Umbilical cord (tissue), 2 donors: ENCODE measurements at places on chromosomes 13 and 19. TPM values are rescaled to one million over a fixed set of nuclear protein-coding genes. Genes with fewer than 3 reads are reported as not detected.

HSPB6 gene
- 67.4 TPM for total RNA-seq

SLC1A6 gene
- total RNA-seq = 6.7 TPM

PCSK4 gene
- 1.9 TPM for total RNA-seq

GNA15 gene
- 20.5 TPM for total RNA-seq

IGFL2 gene
- 35.6 TPM for total RNA-seq

PODNL1 gene
- total RNA-seq = 13.2 TPM

ZNF132 gene
- total RNA-seq = 24.8 TPM

GRCh38 chr19:49692147-49692506 lies 1.2 kb downstream of the CPT1C start:
- no peak for DNase-seq

GRCh38 chr13:113964251-113964995 lies 9.5 kb downstream of the C13orf46 start:
- DNase-seq = no peak

DNA sequence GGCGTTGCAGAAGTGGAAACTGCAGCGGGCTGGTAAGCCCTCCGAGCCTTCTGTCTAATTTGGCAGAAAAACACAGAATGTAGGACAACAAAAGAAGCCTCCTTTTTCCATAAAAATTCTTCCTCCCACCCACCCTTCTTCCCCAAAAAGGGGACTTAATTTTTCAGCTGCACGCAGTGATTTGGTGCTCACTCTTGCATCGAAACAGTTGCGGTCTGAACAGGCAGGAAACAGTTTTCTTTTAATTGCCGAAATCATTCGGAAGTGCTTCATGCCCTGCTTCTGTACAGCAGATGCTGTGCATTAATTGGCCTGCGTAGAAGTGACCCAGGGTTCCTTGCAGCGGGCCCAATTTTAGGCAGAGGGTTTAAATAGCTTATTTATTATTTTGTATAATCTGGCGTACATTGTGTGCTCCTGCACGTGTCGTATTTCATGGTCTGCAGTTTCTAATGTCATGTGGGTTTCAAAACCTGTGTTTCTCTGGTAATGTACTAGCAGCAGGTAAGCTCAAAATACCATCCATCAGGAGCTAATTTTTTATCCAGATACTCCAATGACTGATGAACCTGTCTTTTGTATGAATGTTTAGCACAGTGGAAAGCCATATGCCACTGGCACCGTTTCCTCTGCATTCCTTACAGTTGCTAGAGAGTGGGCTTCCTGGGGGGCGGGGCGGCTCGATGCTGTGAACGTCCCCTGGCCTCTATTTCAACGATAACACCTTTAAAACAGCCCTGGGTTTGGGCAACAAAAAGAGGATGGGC lies 66.6 kb downstream of the GGACT start:
- no peak for DNase-seq

DNA sequence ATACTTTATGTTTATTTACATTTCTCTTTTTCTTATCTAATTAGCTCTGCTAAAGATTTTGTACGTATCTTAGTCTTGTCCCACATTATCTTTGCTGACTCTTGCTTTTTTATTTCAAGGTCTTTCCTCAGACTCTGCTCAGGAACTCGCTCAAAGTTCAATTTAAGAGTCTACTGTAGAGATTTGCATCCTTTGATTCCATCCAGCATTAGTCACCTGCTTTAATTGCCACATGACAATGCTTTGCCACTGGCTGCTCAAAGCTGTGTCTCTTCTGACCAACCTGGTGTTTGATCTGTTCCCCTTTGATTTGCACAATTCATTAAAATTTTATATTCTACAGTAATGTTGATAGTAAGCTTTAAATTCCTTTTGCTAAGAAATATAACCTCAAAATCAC lies 157.9 kb upstream of the FREM2 start:
- no peak for DNase-seq

GRCh38 chr19:11138601-11139300 lies 16.8 kb downstream of the SPC24 start:
- DNase-seq = peak; percentile 95

GRCh38 chr13:35954207-35954560 lies 177.0 kb downstream of the DCLK1 start:
- no peak for DNase-seq

DNA sequence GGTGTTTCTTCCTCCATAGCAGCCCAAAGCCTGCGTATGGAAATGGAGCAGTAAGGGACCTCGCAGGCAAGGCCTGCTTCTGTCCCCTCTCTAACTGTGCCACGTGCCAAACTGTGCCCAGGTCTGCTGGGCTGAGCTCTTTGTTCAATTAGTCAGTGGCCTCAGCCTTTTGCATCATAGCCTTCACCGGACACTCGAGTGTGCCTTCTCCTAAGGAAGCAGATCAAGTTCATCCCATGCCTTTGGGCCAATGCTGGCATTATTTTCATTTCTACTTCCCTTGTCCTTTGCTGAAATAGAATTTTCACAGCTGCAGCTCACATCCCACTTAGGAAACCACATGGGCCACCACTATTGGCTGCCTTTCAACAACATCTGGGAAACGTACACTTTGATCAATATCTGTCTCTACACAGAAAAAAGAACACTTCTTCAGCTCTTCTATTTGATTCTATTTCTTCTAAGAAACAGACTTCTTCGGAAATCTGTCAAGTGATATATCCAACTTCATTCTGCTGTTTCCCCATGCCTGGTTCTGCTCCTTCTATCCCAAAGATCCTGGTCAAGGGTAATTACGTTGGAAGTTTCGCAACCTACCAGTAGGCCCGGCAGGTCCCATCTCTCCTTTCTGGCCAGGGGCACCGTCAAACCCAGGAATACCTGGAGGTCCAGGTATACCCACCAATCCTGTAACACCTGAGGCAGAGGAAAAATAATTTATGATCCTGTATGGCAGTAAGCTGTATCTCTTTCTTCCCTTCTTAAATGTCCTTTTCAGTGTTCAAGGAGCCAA lies 143.9 kb downstream of the COL4A1 start:
- DNase-seq = no peak

DNA sequence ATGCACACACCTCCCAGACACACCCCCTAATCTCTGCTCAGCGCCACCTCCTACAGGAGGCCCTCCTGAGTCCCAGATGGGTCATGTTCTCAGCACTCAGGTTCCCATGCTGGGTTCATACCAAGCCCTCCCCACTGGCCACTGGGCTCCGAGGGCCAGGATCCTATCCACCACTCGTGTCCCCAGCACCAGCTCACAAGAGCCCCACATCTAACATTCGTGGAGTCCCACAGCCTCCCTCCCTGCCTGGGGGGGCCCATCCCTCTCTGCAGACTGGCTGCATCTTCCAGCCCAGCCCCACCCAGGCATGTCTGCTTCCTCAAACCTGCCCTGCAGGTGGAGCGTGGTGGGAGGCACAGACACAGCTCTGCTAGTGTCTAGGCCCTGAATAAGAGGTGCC lies 227.4 kb downstream of the TUBA3C start:
- no peak for DNase-seq

DNA sequence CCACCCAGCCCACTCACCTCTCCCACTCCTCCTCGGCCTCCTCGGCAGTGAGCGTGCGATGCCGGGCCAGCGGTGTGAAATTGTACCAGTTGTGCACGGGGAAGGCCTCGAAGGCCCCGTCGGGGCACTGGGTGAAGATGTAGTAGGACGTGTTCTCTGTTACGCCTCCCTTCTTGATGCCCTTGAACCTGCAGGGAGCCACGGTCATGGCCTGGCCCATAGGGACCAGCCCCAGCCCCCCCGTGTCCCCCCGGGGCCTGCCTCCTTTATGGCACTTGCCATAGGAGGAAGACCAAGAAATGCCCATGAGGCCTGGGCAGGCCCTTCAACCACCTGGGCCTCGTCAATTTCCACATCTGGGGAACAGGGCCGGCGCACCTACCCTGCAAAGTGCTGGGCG lies 5.6 kb downstream of the GTF2F1 start:
- DNase-seq = no peak

DNA sequence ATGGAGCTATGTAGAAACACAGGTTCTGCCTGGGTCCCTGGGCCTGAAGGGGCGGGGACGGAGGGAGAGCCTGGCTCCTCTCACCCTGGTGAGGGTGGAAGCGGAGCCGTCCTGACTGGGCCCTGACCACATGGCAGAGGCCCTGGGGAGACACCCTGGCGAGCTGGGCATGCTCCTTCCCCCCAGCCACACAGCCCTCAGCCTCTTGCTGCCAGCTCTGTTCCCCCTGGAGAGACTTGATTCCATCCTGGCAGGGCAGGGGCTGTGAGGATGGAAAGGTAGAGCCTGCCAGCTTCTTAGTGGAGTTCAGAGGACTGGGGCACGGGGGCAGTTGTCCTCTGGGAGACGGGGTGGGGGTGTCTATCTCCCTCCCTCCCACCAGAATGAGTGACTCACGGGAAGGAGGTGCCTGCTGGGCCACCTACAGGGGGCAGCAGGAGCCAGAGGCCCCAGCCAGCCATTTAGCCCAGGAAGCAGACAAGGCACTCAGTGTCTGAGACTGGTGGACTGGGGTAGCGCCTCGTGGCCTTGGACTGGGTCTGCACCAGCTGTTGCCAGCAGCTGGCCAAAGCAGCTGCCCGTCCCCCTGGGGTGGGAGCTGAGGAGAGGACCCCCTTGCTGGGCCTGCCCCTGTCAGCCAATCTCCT lies 22.8 kb upstream of the RNF17 start:
- no peak for DNase-seq

GRCh38 chr19:2049741-2050348 lies 1.2 kb downstream of the MKNK2 start:
- DNase-seq = peak; percentile 68

DNA sequence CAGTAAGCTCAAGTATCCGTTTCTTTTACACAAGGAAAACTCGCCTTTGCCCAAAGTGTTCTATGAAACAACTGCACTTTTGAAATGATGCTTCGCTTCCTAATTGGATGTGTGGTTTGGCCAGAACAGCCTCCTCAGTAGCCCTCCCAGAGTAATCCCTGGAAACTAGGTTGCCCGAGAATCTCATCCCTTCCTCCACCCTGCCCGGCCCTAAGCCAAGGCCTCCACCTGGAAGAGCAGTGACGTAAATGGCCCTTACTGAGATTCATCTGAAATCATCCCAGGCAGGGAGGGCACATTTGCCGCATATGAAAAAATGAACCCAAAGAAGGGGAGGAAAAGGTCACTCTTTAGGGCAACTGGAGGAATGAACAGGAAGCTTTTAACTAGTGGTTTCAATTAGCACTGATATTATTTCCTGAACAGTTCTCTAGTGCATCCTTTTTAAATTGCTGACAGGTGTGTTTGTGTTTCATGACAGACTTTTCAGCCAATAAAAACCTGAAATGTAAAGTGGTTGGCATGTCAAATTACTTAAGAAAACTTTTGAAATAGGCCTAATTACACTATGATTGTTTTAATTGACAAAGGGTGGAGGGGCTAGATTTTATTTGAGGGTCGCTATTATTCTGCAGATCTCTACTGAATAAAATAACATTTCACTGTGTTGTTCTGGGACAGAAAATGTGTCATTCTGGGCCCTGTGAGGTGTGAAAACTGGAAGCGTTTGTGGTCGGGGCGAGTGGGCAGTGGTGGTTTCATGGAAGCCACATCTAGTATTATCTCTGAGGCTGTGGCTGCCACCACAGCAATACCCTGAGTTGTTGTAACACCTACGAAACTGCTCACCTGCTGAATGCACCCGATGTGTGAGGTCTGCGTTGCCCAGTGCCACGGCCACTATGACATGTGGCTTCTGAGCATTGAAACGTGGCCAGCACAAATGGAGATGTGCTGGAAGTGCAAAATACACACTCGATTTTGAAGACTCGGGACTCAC lies 112.1 kb downstream of the ZIC5 start:
- DNase-seq = no peak

DNA sequence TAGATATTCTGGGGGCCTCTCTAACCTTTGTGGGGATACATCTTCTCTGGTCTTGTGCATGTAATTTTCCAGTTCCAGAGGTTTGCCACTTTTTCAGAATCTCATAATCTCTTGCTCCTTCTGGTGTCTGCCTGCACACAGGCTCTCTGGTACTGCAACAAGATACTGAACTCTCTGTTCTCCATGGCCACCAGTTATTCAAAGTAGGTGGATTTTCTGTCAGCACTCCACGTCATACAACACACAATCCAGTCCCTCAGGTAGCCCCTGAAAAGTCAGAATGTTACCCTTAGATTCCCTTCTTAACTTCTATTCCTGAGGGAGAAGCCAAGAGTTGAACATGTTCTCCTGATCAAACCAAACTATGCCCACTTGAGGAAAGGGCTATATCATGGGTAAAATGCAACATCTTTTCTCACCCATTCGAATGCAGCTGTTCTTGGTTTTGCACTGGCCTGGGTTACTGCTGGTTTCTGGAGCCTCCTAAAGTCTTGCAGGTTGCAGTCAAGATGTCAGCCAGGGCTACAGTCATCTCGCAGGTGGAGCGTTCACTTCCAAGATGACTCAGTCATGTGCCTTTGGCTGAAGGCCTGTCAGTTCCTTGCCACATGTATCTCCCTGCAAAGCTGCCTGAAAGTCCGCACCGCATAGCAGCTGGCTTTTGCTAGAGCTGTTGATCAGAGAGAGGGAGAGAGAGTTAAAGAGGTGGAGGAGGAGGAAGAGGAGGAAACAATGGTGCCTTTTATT lies 57.7 kb upstream of the TUBA3C start:
- DNase-seq = no peak

GRCh38 chr13:46286972-46287371 lies 75.2 kb downstream of the LRRC63 start:
- DNase-seq = no peak

GRCh38 chr19:33287927-33288326 lies 14.4 kb downstream of the CEBPA start:
- no peak for DNase-seq

- no peak for DNase-seq
These were observed 425.5 kb downstream of the PCDH20 start for GRCh38 chr13:60990032-60990733.

- DNase-seq = no peak
These were observed 1430.7 kb upstream of the PCDH20 start for GRCh38 chr13:62846302-62846701.
